DMS53 (cell line): ENCODE measurements at places on chromosomes 4 and X.

- DNase-seq = peak; percentile 57
These were observed 1028.4 kb upstream of the INTU start for GRCh38 chr4:126604268-126604867.

- DNase-seq = peak; percentile 65
These were observed 230.8 kb downstream of the TMEM47 start for GRCh38 chrX:34426334-34426733.

GRCh38 chr4:189659287-189659686, 281.4 kb upstream of the FRG1 start:
- DNase-seq = no peak

DNA sequence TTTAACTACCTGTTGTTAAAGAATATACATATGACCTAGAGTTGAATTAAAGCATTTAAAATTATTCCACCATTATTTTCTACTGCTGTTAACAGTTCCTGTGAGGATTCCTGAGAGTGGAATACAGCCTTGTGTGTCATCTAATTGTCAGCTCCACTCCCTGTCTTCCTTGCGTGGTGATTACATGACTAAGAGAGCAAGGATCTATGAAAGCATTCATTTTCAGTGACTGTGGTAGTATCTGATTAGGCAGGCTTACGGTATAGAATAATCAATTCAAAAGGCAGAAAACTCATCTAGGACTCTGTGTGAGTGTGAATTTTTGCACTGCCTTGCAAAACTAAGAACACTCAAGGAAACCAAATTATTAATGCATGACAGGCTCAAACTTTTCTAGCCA, 577.8 kb downstream of the SH3BGRL start:
- no peak for DNase-seq

DNA sequence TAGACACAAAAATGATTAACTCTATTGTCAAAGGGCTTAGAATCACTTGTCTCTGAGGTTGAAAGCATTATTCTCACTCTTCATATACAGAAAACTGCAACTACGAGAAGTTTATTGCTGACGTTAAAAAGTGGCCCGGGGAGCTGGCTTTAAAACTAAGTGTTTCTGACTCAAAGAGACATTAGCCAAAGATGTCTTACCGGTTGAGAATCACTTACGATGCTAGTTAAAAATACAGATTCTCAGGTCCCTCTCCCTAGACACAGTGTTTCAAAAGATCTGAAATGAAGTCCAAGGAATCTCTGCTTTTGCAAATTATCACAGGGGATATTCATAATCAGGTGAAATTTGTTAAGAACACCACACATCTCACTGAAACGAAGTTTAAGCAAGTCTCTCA, 1.2 kb downstream of the GNPDA2 start:
- DNase-seq = no peak

DNA sequence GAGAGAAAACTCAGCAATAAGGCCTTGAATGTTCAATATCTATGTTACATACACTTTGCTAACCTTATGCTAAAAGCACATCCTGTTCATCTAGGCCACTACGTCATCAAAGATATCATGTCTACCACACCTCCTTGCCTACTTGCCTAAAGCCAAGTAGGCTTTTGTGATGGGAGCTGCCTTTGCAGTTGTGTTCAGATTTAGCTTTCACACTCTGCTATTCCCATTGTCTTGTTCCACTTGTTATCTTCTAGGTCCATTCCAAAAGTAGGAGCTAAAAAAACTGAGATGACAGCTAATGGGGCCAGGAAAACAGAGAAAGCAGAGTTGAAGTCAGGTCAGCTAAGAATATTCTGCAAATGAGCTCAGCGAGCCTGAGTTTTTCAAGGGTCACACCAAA, 153.6 kb upstream of the EDNRA start:
- DNase-seq = no peak

DNA sequence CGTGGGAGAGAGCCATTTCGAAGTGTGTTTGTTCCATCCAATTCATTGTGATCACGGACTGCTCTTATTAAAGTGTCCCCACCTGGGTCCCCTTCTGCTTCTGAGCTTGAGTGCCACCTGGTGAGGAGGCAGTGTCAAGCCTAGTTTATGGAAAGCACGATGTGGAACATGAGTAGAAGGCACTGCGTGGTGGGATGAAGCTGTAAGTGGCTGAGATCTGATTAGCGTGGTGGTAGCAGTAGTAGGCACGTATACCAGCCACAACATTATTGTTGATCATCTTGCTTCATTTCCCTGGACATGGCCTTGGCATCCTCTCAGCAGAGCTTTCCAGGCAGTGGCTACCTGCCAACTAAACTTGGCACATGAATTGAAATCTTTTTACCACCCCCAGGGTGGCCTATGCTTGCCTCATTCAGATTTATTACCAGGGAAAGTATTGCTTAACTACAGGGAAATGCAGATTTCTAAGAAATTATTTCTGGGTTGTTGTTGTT, 46.4 kb downstream of the GPAT3 start:
- no peak for DNase-seq

GRCh38 chrX:16023790-16024734, 99.3 kb upstream of the GRPR start:
- peak; percentile 88 for DNase-seq

DNA sequence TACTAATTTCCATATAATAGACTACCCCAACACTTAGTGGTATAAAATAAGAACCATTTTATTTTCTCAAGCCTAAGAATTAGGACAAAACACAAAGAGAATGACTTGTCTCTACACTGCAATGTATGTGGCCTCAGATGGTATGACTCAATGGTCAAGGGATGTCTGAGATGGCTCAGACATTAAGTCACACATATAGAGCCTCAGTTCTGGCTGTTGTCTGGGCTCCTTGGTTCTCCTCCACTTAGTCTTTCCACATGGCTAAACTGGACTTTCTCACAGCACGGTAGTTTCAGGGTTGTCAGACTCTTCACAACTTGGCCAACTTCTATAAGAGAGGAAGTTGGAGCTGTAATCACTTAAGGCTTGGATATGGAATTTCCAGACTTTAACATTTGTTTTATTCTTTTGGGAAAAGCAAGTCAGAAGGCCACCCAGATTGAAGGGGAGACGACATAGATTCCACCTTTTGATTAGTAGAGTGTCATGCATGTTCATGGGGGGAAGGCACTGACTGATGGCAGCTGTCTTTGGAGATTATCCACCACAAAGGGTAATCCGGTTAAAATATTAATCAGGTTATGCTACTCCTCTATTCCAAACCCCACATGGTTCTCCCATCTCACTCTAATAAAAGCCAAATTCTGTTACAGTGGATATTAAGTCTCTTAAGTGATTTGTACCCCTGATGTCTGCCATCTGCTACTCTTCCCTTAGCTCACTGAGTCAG, 9.4 kb downstream of the IL15 start:
- no peak for DNase-seq

DNA sequence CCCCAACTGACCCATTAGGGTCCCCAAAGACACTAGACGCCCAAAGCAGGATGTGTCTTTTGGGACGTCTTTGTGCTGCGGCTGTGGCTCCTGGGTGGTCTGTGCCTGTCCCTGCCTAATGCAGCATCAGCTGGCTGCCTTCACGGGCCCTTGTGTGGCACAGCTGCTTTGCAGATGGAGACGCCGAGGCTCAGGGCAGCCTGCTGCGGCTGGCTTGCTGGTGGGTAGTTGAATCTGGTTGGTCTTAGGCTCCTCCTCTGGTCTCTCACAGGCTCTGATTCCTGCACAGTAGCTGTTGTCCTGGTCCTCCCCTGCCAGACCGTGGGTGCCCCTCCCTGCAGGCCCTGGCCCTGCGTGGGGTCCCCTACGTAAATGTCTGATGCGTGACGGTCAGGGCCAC, 8.1 kb downstream of the CPZ start:
- no peak for DNase-seq

DNA sequence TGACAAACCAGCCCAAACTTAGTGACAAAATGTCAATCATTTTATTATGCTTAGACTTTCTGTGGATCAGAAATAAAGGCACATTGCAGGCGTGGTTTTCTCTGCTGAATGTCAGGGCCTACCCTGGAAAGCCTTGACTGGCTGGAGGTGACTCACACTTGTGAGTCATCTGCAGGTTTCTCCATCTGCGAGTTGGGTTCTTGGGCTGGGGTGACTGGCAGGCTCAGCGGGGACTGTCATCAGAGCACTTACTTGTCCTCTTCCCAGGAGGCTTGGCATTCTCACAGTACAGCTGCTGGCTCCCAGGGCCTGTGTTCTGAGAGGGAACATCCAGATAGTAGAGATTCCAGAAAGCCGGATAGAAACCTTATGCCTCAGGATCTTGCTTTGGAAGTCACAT, 153.8 kb upstream of the AGA start:
- peak; percentile 78 for DNase-seq

GRCh38 chr4:23746027-23746426, 143.8 kb downstream of the PPARGC1A start:
- DNase-seq = no peak

DNA sequence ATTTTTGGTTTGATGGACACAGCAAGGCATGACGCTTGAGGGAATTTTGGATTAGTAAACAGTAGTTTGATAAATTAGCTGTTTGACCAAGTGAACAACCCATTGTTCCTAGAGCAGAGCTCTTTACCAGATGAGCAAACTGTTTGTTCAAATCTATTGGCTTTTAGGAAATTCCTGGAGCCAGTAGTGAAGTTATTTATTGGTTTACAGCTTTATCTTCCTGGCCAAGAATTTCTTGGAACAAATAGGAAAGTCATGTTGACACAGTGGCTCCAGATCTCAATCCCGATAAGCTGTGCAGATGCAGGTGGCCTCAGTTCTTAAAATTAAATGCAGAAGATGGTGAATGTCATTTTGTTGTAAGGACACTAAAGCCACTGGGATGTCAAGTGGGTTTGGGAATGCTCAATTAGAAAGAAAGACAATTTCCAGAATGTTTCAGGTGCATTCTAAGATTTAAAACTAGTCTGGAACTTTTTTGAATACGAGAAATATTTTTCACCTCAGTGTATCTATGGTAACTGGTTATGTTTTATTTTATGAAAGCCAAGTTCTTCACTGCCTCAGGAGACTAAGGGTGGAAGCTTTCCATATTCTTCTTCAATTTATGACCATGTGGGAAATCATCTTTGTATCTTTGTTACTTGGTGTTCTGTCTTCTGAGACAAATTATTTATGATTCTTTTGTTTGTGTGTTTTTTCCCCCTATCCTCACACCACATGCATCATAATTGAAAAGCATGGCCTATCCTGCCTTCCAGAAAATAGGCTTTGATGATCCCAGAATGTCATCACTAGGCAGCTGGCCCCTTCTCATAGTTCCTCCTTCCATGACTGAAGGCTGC, 554.5 kb downstream of the STIM2 start:
- DNase-seq = no peak

DNA sequence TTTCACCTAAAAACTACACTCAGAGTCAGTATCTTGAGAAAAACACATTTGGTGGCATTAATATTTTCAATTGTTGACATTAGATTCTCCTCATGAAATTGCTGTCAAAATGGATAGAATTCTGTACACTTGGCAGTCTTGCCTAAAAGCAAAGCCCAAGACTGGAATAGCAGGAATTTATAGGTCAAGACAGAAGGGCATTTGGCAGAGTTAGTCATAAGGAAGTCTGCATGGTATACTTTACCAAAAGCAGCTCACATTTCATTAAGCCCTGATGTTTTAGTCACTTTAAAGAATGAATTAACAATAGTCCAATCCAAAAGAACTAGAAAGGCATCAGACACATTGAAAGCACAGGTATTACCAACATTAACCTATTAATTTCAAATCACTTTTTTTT, 7.1 kb downstream of the CCDC160 start:
- no peak for DNase-seq

GRCh38 chr4:86511590-86511989, 82.5 kb upstream of the PTPN13 start:
- no peak for DNase-seq

DNA sequence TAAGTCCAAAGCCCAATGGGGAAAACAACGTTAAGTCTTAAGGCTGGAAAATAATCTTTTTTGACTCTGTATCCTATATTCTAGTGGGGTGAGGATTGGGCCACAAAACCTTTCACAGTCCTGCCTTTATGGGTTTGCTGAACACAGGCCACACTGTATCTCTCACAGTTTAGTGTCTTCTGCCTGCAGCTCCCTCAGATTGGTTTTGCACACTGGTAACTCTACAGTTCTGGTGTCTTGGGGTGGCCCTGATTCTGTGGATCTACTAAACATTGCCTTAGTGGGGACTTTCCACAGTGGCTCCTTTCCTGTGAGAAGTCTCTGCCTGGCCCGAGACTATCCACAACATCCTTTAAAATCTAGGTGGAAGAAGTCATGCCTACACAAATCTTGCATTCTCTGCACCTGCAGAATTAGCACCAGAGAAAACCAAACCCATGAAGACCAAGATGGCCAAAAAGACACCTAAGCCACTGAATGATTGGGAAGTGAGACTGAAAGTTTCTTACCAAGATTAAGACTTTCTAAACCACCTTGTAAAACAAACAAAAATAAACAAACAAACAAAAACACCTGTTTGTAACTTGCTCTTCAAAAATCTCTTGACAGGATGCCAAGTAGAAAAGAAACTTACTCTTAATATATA, 150.4 kb upstream of the PCDH10 start:
- no peak for DNase-seq

DNA sequence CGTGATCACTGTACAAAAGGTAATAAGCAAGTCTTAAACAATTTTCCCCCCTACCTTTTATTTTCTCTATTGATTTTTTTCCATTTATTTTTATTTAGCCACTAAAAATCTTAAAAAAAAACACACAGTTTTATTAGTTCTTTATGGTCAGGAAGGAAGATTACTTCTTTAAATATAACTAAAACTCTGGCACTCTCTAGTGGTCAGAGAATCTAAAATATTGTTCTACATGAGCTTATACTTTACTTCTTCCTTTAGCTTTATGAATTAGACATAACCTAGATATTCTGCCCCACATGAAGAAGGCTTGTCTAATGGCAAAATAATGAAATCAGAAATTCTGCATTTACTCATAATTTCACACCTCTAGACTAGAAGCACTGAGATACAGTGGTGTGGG, 135.2 kb downstream of the PDE5A start:
- peak; percentile 46 for DNase-seq

- DNase-seq = peak; percentile 45
These were observed 54.1 kb downstream of the ARHGAP10 start for GRCh38 chr4:147786031-147786430.

GRCh38 chr4:47050761-47051725, 19.7 kb downstream of the GABRB1 start:
- DNase-seq = no peak

DNA sequence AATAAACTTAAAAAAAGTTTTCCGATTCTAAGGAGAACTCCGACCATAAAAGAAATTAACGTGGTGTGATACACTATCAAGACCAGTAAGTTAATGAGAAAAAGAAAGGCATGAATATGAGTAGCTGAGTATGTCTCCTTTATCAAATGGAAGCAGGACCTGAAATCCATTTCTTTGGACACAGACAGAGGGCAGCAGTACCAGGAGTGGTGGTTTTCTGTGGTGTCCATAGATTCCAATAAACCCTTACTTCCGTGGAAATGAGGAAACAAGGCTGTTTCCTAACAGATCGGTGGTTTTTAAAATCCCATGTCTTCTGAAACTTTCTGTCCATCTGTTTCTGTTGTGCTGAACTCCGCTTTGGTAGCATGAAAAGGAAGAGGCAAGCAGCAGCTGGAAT, 128.5 kb upstream of the TSPAN5 start:
- peak; percentile 6 for DNase-seq

- DNase-seq = peak; percentile 92
These were observed 105.0 kb upstream of the NR0B1 start for GRCh38 chrX:30414144-30414543.
